Lung microvascular endothelial cell (primary cell): ENCODE measurements at places on chromosomes 12 and 14. TPM values are rescaled to one million over a fixed set of nuclear protein-coding genes. Genes with fewer than 3 reads are reported as not detected.

DNA sequence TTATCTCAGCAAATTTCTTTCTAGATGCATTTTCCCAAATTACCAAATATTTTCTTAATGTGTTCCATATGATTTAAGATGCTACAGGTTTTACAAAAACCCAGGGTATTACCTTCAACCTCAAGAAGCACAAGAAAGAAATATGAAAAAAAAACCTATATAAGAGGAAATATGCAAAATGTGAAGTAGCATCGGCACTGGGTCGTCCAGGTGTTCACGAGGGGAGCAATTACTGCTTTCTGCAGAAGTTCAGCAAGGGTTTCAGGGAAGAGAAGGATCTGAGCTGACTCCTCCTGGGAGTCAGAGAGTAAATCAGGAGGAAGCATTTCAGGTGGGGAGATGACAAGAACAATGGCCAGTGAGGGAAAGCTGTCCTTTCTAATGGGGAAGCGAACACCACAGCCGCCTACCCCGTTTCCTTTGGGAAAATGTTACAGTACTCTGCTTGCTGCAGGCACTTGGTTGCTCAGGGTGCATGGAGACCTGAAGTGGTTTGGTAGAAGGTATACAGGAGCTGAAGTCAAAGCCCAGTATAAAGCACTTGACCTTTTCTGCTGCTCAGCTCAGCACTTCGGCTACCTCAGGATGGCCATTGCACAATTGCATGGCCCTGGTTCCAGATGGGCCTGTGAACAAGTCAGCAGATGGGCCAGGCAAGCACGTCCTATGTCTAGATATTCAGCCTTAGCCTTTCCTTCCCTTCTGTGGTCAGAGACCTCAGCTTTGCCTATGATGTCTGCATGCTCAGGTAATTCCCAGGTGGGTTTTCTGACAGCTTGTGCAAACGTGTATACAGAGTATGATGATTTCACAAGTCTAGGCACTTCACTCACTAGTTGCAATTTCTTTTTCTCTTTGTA, 155.6 kb downstream of the PAX9 start:
- no peak for DNase-seq

Gene PARPBP
- 4.4 and 7.8 TPM in 2 replicates for total RNA-seq

Gene TSPAN9
- 74.1 and 83.7 TPM in 2 replicates for total RNA-seq

DNA sequence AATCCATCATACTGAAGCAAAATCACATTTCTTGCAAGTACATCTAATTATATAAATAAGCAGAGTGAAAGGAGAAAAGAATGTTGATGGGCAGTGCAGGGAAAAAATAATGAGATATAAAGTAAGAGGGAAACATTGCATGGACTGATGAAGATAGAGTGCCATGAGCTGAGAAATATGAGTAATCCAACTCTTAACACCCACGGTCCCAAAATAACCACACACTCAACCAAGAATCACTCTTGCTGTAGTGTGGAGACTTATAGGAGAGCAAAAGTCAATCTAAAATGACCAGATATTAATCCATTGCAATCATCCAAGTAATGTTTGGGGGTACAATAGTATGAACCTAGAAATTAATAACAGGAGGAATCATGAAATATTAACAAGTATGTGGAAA, 40.2 kb downstream of the MYF5 start:
- no peak for DNase-seq

Gene TMTC1
- total RNA-seq = 1.7 and 6.9 TPM in 2 replicates

GRCh38 chr14:70018713-70019211, 139.5 kb downstream of the SMOC1 start:
- no peak for DNase-seq

Gene PIWIL1
- total RNA-seq = not detected in 2 replicates

GRCh38 chr12:11804130-11804529, 154.7 kb downstream of the ETV6 start:
- no peak for DNase-seq
